Naive thymus-derived CD4-positive, alpha-beta T cell (primary cell): ENCODE measurements at places on chromosomes 7 and 10. TPM values are rescaled to one million over a fixed set of nuclear protein-coding genes. Genes with fewer than 3 reads are reported as not detected.

The PDK4 gene
- total RNA-seq, result 3.6 TPM

The CLIP2 gene
- 3.5 TPM for total RNA-seq

The COBL gene
- not detected for total RNA-seq

The ANXA8L1 gene
- total RNA-seq, result not detected

DNA sequence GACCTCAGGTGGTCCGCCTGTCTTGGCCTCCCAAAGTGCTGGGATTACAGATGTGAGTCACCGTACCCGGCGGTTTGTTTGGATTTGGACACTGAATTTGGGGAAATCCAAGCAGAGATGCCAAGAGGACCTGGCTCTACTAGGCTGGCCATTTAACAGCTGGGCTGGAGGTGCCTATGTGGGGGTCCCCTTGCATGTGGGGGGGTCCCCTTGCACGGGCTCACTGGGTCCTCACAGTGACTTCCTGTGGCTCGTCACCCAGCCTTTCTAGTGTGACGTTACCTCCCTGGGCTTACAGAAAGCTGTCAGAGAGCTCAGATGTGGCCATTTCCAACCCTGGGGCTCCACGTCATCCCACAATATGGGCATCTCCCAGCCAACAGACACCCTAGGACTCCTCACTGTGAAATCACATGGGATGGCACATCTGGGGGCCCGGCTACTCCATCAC lies 49.3 kb upstream of the GNA12 start:
- peaks cover 10% of the 10 kb centered on the region for H3K4me1 ChIP-seq
- no peak for DNase-seq
- H3K36me3 ChIP-seq, result no peaks in the 10 kb centered on the region
- H3K27ac ChIP-seq, result no peak overlapping the region
- no peaks in the 10 kb centered on the region for H3K27me3 ChIP-seq

- DNase-seq, result no peak
- peaks cover 3% of the 10 kb centered on the region for H3K4me1 ChIP-seq
- no peak overlapping the region for H3K27ac ChIP-seq
- H3K36me3 ChIP-seq, result no peaks in the 10 kb centered on the region
- H3K4me3 ChIP-seq, result no peak overlapping the region
These were observed 104.2 kb downstream of the KIF20B start for GRCh38 chr10:89805599-89806013.

DNA sequence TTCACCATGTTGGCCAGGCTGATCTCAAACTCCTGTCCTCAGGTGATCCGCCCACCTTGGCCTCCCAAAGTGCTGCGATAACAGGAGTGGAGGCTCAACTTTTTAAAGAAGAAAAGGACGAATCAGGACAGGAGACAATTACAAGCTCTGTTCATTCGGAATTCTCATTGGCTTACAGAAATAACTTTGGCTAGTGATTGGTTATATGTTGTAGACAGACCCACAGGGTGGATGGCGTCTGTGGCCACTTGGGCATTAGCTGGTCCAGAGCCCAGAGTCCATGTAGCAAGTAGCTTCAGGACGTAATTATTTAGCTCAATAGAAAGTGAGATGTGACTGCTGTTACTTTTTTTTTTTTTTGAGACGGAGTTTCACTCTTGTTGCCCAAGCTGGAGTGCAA lies 160.5 kb upstream of the TNRC18 start:
- DNase-seq, result no peak
- H3K36me3 ChIP-seq, result no peaks in the 10 kb centered on the region
- no peak overlapping the region for H3K27ac ChIP-seq

GRCh38 chr7:5012985-5013384 lies 32.7 kb upstream of the RBAK start:
- no peak overlapping the region for H3K27ac ChIP-seq
- no peaks in the 10 kb centered on the region for H3K36me3 ChIP-seq
- H3K27me3 ChIP-seq, result no peaks in the 10 kb centered on the region
- no peaks in the 10 kb centered on the region for H3K4me1 ChIP-seq

DNA sequence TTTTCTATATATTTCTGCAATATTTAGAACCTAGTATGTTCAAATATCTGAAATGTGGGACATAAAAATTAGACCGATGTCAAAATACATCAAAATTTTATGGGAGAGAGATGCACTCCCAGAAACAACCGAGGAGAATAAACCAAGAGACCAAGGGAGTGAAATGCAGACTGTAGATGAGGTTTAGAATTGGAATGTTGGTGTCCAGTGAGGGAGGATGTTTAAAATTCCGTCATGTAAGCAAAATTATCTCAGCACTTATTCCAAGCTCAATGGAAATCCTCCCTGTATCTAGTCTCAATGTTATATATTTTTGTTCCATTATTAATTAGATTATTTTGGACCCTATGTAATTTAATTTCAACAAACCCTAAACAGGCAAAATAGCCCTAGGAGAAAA lies 61.9 kb upstream of the MAGI2 start:
- no peak for DNase-seq
- no peaks in the 10 kb centered on the region for H3K36me3 ChIP-seq
- H3K27me3 ChIP-seq, result no peaks in the 10 kb centered on the region
- no peaks in the 10 kb centered on the region for H3K4me1 ChIP-seq
- no peak overlapping the region for H3K27ac ChIP-seq

DNA sequence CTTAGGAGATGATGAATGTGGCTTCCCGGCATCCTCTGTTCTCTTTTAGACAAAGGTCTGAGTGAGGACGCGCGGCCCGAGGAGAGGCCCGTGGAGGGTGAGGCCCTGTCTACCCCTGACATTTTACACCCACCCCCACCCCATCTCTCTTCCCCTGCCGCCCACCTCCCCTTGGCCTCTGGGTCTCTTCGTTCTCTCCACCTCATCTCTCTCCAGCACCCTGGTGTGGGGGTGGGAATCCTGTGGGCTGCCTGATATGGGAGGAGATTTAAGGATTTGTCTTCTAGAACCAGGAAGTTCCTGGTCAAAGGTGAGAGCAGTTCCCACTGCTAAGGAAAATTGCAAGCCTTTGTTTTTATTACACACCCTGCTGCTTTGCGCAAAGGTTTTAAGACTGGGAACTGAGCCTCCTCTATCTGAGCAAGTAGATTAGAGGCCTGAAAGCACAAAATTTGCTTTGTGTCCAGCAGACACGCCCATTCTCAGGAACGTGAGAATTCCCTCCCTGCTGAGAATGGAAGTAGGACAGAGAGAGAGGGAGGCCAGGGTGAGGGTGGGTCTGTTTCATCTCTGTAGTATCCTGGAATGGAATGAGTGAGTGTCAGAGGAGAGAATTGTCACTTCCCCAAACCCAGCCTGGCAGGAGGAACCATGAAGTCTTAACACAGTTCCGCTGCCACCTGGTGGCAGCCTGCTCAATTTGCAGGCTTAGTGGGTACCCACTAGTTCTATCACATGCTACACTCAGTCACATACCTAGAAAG lies 91.2 kb downstream of the GTF2IRD1 start:
- no peaks in the 10 kb centered on the region for H3K27me3 ChIP-seq
- no peak for DNase-seq
- H3K4me3 ChIP-seq, result no peak overlapping the region
- H3K27ac ChIP-seq, result no peak overlapping the region
- no peaks in the 10 kb centered on the region for H3K4me1 ChIP-seq
- no peaks in the 10 kb centered on the region for H3K36me3 ChIP-seq

DNA sequence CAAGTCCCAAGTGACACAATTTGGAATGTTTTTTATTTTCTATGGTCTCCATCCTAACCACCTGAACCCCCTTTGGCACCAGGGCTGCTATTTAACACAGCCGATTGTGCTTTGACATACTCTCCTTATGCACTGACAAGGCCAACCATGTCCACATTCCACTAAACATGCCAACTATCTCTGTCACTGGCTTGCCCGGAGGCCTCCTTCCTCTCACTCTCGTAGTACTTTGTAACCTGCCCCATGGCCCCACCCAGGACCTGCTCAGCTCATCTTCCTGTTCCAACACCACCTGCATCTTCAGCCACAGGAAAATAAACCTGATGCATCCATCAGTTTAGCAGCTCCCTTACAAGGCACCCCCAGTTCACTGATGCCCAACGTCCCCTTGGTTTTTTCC lies 63.1 kb downstream of the GPAM start:
- H3K4me1 ChIP-seq, result no peaks in the 10 kb centered on the region
- no peak overlapping the region for H3K27ac ChIP-seq
- no peaks in the 10 kb centered on the region for H3K36me3 ChIP-seq
- no peak for DNase-seq
- no peaks in the 10 kb centered on the region for H3K27me3 ChIP-seq

DNA sequence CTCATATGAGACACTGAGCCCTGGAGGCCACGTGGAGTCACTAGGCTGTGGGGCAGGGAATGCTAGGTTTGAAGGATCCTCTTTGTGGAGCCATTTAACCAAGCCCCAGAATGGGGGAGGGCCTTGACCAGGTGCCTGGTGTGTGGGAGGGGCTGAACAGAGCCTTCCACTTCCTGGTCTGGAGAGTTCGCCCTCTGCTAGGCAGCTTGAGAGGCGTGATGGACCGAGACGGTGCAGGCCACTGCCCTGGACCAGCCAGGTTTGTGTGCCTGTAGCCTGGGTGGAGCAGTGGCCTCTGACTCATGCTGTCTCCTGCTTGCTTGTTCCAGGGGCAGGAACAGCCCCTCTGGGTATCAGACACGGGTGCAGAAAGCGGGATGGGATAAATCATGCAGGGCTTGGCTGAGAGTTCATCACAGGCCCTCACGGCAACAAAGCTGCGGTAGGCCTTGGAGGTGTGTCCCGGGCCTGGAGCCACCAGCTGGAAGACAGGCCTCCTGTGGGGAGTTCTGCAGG lies 27.4 kb downstream of the ADAMTS14 start:
- no peak overlapping the region for H3K4me3 ChIP-seq
- H3K36me3 ChIP-seq, result no peaks in the 10 kb centered on the region
- H3K27me3 ChIP-seq, result no peaks in the 10 kb centered on the region
- no peak for DNase-seq
- no peaks in the 10 kb centered on the region for H3K4me1 ChIP-seq
